ENCODE measurements at places on chromosomes 6 and 20.
A peak's percentile ranks its signal among the peaks of the same experiment; 100 is the strongest.

GRCh38 chr6:79874531-79875134 lies 72.7 kb downstream of the ELOVL4 start:
- DNase-seq = no peak

DNA sequence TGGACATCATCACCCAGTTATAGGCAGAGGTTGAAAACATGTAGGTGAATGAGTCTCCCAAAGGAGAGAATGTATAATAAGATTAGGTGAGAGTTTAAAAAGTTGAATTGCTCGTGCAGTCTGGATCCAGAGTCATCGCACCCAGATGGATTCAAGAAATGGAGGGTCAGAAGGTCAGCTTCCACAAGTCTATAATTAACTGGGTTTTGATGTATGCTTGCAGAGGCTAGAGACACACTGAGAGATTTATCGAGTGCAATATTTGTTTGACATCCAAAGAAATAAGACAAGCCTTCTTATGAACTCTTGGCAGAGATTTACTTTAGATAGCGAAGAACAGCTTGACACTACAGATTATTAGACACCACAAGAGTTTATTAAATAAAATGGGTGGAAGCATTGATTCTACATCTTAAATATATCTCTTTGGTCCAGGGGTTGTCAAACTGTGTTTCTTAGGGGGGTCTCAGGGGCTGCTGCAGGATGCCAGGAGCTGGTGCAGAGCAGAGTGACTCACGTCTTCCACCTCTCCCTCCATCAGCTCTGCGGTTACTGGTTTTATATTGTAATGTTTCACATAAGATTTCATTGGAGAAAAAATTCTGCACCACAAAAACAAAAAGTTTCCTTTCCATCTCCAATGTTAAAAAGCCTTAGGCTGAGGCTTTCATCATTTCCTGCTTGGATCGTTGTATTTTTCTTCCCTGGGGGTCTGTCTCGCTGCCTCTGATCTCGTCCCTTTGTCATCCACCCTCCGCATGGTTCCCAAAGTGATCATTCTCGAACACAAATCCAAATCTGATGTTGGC lies 176.2 kb upstream of the AHI1 start:
- no peak for DNase-seq

- no peak for DNase-seq
Observed at GRCh38 chr6:131976545-131977061, 25.4 kb upstream of the CCN2 start.

- no peak for DNase-seq
Observed at GRCh38 chr20:33673114-33673409, 1.2 kb downstream of the NECAB3 start.

DNA sequence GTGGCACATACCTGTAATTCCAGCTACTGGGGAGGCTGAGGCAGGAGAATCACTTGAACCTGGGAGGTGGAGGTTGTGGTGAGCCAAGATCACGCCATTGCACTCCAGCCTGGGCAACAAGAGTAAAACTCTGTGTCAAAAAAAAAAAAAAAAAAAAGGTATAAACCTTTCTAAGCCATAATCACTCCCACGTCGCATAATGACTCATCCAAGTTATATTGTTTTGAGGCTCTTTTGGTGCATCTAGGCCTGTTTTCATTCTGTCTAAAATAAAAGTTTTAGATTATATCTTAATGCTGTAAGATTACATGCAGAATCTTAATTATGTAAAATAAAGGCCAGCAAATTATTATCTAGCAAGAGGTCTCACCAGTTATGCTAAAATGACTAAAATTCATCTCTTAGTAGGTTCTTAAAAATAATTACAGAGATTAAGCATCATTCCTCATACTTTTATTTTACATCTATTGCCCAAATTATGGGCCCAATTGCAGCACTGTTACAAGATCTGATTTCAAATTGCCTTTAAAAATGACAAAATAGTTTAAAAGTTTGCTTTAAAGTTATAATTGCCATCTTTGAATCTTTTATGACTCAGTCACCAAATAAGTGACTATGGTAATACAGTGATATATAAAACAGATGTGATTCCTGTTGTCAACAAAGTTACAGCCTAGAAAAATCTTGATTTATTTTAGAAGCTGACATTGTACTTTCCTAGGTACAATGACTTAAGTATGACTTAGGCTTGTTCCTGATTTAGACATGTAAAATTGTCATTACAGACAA lies 10.4 kb upstream of the SUMO4 start:
- no peak for DNase-seq

DNA sequence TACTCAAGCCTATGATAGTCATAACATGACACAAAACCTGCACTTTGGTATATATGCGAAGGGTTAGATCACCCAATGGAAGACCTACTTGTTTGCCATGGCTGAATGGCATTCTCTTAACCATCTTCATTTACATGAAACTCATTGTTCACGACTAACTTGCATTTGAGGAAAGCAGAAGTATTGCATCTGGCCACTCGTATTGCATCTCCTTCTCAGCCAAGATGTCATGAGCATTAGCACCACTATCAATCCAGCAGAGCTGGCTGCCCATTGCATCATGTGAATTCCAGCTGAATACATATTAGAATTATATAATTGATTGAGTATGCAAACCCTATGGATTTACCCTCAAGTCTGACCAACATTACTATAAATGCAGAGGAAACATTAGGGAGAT lies 390.2 kb downstream of the LAMA2 start:
- DNase-seq = no peak

- DNase-seq = no peak
Observed at GRCh38 chr6:154998855-154999254, 3.7 kb downstream of the TIAM2 start.

DNA sequence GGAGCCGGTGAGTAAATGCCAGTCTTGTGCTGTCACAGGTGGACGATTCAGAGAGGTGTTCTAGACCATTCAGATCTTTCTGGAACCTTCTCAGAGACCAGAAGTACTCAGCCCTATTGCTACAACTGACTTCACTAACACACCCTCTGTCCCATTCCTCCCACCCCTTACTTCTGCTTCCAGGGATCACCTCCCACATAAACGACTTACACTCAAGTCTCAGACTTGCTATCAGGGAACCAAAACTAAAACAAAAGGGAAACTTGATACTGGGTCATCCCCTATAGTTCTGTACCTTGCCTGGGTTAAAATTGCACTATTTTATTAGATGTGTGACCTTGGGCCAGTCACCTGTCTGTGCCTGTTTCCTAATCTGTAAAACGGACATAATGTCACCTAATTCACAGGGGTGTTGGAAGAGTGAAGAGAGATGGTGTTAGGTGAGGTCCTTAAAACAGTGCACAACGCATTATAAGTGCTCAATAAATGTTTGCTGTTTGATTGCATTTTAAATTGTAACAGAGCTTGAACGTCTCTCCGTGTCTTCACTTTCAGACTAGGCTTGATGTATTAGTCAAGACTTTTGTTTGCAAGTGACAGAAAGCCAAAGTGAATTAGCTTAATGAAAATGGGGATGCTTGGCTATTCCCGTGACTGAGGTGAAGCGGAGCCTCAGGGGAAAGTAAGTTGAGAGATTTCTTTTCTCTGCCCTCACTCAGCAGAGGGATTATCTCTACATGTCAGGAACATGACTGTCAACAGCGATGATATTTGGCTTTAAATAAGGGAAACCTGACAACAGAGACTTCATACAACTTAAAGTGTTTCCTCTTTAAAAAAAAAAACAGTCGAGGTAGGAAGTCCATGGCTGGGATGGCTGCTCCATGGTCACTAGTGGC lies 3.0 kb upstream of the SRXN1 start:
- no peak for DNase-seq

DNA sequence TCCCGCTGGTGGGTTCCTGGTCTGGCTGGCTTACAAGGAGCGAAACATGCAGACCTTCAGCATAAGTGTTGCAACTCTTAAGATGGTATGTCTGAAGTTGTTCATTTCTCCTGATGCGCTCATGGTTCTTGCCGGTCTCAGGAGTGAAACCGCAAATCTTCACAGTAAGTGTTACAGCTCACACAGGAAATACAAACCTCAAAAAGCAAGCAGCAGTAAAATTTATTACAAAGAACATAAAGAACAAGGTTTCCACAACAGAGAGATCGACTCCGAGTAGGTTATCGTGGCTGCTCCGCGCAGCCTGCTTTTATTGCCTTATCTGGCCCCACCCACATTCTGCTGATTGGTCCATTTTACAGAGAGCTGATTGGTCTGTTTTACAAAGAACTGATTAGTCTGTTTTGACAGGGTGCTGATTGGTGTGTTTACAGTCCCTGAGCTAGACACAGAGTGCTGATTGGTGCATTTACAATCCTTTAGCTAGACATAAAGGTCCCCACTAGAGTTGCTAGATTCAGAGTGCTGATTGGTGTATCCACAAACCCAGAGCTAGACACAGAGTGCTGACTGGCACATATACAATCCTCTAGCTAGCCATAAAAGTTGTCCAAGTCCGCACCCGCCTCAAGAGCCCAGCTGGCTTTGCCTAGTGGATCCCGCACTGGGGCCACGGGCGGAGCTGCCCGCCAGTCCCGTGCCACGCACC lies 39.2 kb downstream of the TRIM27 start:
- peak; percentile 40 for DNase-seq

DNA sequence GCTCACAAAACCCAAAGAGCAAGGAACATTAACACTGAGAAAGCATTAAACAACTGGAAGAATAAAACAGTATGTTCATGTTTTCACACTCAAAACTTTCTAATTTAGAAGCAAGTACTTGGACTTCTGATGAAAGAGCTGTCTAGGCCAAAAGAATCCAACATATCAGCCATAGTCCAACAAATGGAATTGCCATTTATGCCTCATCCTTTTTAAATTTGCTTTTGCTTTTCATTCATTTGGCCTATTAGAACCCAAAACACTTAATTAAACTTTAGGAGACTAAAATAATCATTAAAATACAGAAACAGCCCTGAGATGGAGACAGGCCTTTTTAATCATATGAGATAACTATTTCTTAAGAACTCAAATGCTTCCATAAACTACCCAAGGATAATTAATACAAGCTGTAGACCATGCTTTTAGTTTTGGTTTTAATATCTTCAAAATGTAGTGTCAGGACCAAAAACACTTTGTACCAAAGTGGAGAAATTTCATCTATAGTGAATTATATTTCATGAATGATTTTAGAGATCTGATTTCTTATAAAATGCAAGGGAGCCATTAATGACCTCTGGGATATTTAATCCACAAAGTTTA lies 166.5 kb downstream of the KIF6 start:
- no peak for DNase-seq

DNA sequence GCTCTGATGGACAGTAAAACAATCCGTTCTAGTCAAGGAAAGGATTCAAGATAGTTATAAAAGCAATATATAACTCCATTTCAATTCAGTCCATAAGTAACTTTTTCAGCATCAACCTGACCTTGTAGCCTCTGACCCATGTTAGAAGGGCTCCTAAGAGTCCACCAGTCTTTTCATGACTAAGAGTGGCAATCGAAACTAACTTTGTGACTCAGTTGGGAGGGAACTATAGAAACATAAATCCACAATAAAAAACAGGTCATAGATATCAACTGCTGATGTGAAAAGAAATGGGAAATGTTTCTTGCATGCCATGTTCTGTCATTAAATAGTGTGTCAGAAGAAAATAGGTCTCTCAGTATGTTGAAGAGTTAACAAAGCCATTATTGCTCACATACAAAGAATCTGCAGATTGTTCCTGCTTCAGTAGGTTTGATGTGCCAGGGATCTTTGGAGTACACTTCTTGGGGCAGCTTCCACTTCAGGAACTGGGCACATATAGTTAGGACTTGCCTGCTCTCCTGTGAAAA lies 16.2 kb upstream of the RBL1 start:
- no peak for DNase-seq

- no peak for DNase-seq
Observed at GRCh38 chr20:17837179-17837578, 131.4 kb downstream of the SNX5 start.

DNA sequence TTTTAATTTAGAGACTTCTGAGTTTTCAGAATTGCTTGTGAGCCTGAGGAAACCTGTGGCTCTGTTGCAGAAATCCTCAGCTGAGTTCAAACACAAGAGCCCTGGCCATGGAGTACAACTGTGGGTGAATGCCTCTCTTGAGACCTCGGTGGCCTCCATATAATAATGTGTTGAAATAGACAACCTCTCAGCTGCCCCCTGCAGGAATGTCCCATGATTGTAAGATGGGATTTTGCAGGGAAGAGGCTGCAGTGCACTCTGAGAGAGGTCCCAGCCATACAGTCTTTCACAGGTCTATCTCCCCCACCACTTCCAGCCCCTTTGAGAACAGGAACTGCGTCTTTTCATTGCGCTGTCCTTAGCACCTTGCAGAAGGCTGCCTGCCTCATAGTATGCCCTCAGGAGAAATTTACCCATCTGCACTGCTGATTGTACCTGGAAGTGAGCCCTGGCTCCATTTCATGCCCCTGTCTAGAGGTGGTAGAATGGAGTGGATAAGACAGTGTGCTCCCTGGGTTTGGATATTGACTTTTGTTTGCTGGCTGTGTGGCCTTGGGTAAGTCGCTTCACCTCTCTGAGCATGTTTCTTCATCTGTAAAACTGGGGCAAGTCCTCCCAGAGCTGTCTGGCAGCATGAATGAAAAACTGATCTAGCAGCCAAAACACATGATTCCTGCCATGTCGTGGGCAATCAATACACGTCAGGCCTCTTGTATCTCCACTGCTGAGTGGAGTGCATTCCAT lies 16.8 kb upstream of the CDH22 start:
- no peak for DNase-seq

DNA sequence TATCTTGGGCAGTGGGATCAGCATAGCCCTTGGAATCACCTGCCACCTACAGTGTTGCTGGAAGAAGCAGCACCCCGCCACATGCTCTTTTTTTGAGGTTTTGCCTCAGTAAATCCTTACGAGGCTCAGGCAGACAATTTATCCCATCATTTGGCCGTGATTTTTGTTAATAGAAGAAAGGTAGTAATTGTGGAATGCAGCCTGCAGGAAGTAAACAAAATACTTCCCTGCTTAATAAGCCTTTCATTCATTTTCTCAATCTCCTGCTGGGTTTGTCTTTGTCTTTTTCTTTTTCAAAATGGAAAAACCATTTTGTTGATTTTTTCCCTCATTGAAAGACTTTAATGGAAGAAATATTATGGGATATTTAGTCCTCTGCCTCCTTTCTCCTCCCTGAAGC lies 93.7 kb upstream of the CD83 start:
- DNase-seq = no peak
